Activated CD4-positive, alpha-beta T cell treated with anti-CD3 and anti-CD28 coated beads, Interleukin-2, amount 50 U/mL, for 24 hours (primary cell): ENCODE measurements at places on chromosomes 3 and 15.

DNA sequence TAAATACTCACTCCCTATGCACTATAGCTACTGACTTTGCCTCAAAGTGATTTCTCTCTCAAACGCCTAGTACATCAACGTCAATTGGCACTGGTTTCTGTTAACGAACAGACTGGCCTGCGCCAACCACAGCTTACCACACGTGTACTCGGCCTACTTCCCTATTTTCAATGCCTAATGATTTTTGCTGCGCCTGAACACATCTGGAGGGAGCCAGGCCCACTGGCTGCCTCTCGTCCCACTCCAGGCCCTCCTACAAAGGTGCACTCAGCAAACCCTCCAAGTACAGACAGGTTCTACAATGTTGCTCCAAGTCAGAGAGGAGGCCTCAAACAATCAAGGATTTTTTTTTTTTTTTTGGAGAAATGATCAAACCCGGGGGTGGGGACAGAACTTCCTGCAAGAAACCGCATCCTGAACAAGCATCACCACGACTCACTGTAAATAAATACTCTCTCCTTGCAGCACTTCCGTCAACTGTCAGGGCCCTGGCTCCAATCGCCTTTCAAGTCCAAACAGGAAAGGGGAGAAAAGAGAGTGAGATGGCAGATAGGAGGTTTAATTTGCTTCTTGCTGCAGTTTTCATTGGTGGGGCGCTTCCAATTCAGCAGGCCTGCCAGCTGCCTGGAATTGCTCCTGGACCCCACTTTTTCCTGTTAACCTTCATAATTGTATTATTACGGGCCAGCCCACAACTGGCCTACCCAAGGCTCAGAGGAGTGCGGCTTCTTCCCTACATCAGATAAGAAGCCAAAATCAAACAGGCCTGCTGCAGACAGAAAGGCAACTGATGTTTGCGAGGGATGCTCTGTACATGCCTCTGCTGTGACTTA lies 139.3 kb downstream of the FOXP1 start:
- DNase-seq = no peak

- no peak for DNase-seq
Measured at GRCh38 chr3:170476291-170476690, 57.6 kb downstream of the CLDN11 start.

DNA sequence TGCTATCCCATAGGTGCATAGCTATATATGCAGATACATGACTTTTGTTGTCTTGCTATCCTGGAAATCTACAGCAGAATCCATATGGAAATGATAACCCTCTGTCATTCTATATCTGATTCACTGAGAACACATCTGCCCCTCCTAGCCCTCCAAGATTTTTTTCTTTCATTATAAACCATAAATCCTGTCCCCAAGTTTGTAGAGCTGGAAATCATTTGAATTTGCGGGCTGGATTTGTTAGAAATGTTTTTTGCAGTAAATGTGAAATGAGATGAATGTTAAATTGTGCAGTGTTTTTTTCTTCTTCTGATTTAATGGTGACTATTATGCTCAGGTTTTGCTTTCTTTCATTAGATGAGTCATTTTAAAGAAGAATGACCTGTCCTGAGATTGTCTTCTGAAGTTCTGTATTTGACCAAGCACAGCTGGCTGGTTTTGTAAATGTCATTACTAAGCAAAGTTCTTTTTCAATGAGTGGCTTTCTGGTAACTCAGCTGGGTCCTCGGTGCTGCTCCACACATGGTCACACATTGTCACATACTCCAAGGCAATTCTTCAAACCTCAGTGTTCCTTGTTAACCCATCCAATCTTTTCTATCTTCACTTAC lies 25.3 kb upstream of the ABHD17C start:
- DNase-seq = no peak

DNA sequence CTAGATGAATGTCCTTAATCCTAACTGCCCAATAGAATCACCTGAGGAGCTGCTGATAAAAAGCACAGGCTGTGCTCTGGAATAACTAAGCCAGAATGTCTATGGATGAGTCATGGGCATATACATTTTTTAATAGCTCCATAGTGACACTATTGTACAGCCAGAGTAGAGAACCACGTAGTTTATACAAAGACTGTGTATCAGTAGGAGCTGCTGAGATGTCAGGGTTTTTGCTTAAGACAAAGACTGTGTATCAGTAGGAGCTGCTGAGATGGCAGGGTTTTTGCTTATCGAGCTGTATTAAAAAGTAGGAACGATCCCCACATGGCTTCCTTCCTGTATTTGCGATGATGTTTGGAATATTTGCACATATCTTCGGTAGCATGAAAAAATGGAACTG lies 137.4 kb downstream of the SV2B start:
- no peak for DNase-seq

DNA sequence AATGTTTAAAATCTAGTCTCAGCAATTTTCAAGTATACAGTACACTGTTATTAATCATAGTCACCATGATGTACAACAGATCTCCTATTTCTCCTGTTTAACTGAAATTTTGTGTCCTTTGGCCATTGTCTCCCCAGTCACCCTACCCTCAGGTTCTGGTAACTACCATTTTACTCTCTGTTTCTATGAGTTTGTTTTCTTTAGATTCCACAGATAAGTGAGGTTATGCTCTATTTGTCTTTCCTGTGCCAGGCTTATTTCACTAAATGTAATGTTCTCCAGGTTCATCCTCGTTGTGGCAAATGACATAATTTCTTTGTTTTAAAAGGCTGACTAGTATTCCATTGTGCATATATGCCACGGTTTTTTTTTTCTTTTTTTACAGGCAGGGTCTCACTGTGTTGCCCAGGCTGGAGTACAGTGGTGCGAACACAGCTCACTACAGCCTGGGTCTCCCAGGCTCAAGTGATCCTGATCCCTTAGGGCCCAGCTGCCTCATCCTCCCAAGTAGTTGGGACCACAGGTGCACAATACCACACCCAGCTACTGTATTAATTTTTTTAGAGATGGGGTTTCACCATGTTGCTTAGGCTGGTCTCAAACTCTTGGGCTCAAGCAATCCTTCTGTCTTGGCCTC lies 50.0 kb downstream of the RAB7A start:
- DNase-seq = no peak

GRCh38 chr3:159919873-159920272 lies 68.8 kb upstream of the IL12A start:
- DNase-seq = no peak

- no peak for DNase-seq
Measured at GRCh38 chr3:125318871-125319270, 56.3 kb downstream of the ZNF148 start.

- DNase-seq = no peak
Measured at GRCh38 chr3:133709139-133709750, 36.9 kb upstream of the TF start.

GRCh38 chr3:141114816-141115460 lies 63.8 kb downstream of the SPSB4 start:
- DNase-seq = no peak

- no peak for DNase-seq
Measured at GRCh38 chr3:58269356-58269755, 31.8 kb downstream of the ABHD6 start.

DNA sequence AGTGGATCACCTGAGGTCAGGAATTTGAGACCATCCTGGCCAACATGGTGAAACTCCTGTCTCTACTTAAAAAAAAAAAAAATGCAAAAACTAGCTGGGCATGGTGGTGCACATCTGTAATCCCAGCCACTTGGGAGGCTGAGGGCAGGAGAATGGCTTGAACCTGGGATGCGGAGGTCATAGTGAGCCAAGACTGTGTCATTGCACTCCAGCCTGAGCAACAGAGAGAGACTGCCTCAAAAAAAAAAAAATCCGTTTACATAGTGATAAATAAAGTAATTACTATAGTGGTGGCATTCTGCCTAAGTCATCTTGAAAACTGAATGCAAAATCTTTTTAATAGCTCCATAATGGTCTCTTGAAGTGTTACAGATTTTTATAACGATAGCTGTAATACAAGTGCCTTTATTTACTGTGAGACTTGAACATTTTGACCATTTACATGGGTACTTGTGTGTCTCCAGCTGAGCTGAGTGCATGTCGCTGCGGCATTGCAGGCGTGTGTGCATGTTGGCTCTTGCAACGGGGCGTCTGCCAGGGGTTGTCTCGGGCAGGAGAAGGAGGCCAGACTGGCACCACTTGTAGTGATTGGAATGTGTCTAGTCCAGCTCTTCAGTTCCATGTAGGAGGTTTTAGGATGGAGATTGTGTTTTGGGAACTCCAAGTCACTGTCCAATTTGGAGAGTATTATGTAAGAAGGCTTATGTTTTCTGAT lies 111.9 kb downstream of the IGF1R start:
- DNase-seq = no peak

DNA sequence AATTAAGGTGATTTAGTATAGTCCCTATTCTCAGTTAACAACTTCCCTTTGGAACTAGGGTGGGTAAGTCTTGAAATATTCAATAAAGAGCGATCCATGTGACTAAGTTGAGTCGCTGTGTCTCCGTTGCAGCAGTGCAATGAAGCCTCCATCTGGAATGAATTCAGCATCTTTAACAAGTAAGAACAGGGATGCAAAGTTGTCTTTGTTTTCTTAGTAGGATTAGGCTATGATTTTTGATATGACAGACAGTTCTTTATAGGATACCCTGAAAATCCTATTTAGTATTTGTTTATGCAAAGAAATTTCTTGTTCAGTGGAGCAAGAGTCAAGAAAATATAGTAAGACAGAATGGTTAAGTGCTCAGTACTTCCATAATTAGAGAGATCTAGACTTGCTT lies 52.7 kb downstream of the RBMS3 start:
- DNase-seq = no peak

GRCh38 chr3:107848351-107848915 lies 242.4 kb downstream of the CD47 start:
- no peak for DNase-seq

DNA sequence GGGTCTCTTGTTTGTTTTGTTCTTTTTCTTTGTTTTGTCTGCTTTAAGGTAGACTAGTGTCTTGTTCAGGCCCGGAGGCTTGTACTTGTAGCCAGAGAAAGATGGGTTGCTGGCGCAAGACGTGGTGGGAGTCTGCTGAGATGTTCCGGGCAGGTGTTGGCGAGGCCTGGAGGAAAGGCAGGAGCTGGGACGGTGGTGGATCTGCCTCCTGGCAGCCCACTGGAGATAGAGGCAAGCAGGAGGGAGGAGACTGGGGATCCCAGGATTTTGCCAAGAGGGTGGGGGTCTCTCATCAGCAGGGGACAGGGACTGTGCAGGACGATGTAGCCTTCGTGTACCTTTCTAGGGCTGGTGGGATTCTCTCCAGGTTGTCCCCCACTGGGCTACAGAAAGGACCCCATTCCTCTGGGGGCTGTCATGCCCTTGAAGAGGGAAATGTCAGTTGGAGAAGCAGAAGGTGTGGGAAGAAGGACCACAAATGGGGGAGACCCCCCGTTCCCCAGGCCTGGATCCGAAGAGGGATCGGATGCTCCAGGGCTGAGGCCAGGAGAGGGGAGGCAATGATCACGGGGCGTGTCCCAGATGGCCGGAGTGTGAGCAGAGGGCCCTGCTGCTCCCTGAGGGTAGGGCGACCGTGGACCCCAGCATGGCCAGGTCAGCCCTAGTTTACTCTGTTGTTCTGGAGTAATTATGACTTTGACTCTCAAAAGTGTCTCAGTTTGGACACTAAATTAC lies 7.0 kb downstream of the CHAC1 start:
- no peak for DNase-seq

DNA sequence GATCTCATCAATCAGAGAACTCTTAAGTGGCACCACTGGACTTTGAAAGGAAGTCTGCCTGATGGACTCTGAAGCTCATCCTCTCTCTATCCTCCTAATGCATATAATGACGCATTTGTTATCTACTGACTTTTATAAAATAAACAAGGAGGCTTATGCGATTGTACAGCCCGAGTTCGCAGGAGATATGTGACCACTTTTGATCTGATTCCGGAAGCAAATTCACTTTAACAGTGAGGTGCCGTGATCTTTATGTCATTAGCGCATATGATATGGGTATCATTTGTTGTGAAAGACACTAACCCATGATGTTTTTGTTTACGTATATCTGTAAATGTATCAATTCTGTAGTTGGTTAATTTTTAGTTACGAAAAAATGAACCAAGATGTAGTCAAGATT lies 427 bp upstream of the RNF111 start:
- DNase-seq = no peak

GRCh38 chr3:149487598-149488197 lies 13.2 kb downstream of the TM4SF4 start:
- DNase-seq = peak; percentile 6

DNA sequence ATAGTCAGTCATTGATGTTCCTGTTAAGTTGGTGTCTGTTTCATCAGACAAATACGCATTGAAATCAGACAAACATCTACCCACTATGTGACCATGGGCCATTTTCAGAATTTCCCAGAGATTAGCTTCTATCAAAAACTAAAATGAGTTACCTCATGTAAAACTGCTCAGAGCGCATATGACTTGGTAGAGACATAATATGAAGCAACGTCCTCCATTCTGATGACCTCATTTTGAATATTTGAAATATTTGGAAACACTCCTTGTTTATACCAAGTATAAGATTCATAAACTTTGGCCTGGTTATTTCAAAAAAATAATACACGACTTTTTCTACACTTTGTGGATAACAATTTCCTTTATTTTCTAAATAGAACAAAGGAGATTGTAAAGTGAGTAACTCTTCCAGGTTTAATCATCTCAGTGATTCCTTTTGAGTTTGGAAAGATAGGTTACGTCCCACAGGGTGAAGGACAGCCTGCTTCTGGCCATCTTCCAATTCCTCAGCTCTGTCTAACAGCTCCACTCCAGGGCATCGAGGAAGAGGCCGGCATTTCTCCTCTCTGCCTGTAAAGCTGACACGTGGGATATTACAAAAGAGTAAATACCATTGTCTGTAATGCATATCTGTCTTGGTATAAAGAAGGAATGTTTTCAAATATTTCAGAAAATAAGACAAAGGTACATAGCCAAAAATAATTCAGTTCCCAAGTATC lies 122.6 kb downstream of the CADM2 start:
- no peak for DNase-seq

DNA sequence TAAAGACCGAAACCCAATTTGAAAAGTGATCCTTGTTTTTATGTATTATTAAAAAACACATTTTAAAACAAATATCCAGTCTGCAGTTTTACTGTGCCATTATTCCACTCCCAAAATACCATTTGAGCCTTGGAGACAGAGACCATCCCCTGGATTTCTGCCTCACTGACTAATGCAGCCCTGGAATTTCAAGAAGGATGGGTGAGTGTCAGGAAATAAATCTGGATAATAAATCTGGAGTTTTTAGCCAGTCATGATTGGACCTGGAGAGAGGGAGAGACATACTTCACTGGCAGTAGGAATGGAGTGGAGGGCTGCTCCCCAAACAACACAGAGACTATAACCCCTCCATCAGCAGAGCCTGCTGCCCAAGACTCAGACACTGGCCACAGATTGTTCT lies 123.3 kb downstream of the MYLK start:
- DNase-seq = no peak

- no peak for DNase-seq
Measured at GRCh38 chr3:39112113-39112512, 4.6 kb downstream of the TTC21A start.

- DNase-seq = no peak
Measured at GRCh38 chr3:4822568-4822967, 156.7 kb upstream of the BHLHE40 start.
